ENCODE measurements at places on chromosomes 6 and 20.

- no peak for DNase-seq
These were observed 571 bp upstream of the EEF1A2 start for GRCh38 chr20:63499338-63499969.

- DNase-seq: no peak
These were observed 5.2 kb downstream of the DDR1 start for GRCh38 chr6:30889496-30889885.

DNA sequence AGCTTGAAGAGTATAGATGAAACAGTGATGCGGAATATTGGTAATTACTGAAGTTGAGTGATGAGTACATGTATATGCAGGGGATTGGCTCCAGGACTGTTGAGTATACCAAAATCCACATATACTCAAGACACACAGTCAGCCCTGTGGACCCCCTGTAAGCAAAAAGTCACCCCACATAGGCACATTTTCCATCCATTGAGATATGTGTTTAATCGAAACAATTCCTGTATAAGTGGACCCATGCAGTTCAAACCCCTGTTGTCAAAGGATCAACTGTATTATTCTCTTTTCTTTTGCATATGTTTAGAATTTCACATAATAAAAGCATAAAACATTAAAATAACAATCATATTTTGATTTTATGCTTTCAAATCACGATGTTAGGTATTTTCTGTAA is 32.1 kb upstream of the FILIP1 start:
- no peak for DNase-seq

DNA sequence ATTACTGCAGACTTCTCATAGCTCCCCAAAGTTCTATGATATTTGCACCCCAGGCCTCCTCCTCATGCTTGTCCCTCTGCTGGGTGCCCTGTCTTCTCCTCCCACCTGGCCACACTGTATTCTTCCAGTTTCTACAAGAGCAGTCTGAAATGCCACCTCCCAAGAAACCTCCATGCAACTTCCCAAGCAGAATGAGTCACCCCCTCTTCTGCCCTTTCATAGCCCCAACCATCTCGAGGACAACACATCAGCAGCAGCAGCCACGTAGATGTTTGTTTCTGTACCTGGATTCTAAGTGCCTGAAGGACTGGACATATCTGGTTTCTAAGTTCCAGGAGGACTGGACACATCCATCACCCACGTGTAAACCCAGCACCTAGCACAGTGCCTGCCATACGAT is 6.6 kb upstream of the ULBP2 start:
- DNase-seq: no peak

DNA sequence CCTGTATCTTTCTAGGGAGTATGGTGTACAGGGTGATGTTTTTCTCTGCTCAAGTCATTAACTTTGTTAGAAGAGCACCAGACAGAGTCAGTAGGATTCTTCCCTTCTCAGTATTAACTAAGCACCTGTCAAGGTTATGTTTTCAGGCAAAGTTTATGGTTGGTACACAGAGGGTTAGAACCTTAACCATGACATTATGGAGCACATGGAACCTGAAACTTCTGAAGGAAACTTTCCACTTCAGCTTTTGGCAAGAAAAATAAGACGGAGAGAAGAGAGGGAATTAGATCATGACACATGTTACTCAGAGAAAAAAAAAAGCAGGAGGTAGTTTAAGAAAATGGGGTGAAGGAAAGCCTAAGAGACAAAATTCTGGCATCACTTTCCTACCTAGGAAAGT is 112.9 kb upstream of the PDE7B start:
- no peak for DNase-seq

- no peak for DNase-seq
These were observed 7.4 kb downstream of the FAM209B start for GRCh38 chr20:56540415-56540814.

- DNase-seq: no peak
These were observed 152.1 kb upstream of the STMND1 start for GRCh38 chr6:16949716-16950115.

DNA sequence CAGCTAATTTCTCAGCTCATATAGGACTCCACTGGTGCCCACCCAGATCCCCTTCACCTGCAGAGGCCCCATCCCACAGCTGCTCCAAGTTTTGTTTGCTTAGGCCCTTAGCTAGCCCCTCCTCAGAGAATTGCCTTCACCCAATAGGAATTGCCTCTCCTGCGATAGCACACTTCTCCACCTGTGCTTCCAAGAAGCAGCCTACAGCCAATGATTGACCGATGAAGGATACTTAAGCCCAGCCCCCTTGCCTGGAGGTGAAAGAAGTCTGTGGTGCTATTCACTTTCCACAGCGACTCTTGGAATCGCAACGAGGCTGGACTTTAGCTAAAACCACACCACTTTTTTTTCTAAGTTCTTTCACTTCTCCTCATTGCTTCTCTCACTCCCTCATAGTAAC is 353.2 kb upstream of the BTBD3 start:
- no peak for DNase-seq

- no peak for DNase-seq
These were observed 6.6 kb upstream of the ZBTB22 start for GRCh38 chr6:33324125-33324524.

All from HS-27A (cell line).